ENCODE measurements at places on chromosomes 7 and 10. TPM values are rescaled to one million over a fixed set of nuclear protein-coding genes. Genes with fewer than 3 reads are reported as not detected.

DNA sequence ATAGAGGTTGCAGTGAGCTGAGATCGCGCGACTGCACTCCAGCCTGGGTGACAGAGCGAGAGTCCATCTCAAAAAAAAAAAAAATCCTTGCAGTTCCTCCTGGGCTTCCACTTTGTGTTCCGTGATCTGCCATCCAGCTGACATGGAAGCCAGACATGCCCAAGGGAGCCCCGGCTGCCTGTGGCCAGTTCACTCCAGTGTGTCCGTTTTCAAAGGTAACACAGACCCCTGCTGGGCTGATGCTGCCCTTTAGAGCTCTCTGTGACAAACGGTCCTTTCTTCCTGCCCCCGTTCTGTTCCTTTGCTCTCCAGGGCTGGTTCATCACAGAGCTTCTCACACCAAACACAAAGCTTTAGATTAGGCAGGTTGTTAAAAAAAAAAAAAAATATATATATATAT lies 130.8 kb downstream of the CUL2 start:
- no peak for DNase-seq

DNA sequence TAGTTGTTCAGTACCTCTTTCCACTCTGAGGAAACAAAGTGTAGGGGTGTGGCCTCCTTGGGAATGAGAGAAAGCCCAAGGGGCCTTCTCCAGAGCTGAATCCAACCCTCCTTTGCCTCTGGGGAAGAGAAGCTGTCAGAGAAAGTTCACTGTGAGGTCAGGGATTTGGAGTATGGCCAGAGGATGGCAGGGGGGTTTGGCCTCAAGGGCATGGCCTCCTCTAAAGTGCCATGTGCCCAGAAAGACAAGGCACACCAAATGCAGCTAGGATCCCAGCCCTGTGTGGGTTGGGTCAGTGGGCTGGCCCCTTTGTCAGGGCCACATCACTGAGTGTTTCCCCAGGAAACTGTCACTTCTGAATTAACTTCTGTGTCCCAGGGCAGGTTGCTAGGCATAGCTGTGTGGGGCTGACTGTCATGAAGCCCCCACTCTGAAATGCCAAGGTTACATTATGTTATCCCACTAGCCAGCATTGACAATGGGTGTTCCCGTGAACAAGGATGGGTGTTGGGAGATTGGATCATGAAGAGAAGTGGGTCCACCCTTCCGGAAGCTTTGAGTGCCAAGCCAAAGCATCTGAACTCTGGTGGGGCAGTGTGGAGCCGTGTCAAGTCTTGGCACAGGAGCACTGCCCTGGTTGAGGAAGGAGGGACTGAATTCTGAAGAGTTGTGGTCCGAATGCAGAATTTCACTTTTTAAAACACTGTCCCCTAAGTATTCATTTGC lies 123.3 kb downstream of the ZMIZ1 start:
- no peak for DNase-seq

- DNase-seq = no peak
Measured at GRCh38 chr10:24603333-24603732, 120.4 kb downstream of the ARHGAP21 start.

GRCh38 chr10:1776127-1776662 lies 38.9 kb upstream of the ADARB2 start:
- DNase-seq = no peak

Gene ANXA7
- 76.1 TPM for total RNA-seq

Measured in glomerular endothelial cell (primary cell).